ENCODE measurements at places on chromosomes 3 and 15.

DNA sequence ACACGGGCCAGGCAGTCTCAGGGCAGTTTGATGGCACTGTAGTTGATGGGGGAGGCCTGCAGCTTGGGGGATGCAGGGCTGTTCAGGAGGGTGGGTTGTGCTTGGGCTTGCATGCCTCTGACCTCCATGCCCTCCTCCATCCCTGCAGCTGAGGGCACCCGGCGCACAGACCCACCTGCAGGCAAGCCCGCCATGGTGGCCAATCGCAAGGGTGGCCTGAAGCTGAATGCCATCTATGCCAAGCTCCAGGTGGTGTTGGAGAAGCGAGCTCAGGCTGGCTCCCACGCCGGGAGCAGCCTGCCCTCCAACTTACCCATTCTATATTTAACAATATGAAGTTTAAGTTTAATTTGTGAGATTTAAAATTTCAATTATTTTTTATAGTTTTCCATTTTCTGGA lies 228.7 kb upstream of the DPH6 start:
- DNase-seq: no peak

DNA sequence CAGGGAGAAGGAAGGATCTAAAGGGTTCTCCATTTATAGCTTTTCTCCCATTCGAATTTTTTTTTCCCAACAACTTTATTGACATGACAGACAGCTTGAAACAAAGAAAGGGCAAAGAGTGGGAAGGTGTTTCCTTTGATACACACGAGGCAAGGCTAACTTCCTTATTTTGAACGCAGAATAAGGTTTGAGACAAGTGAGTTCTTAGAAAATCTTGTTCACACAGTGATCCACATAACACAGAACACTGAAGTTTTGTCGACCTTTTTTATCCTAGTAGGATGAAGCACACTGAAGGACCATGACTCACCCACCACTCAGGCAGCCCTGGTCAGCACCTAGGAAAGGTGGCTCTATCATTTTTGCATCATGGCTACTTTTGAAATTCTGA lies 425.8 kb upstream of the MDFIC2 start:
- DNase-seq: peak; percentile 83

- no peak for DNase-seq
These were observed 138.9 kb downstream of the ZIC4 start for GRCh38 chr3:147267434-147267833.

- peak; percentile 14 for DNase-seq
These were observed 721 bp downstream of the ADAMTS7 start for GRCh38 chr15:78810362-78811123.

- DNase-seq: no peak
These were observed 27.2 kb downstream of the TNFAIP8L3 start for GRCh38 chr15:51067510-51067909.

DNA sequence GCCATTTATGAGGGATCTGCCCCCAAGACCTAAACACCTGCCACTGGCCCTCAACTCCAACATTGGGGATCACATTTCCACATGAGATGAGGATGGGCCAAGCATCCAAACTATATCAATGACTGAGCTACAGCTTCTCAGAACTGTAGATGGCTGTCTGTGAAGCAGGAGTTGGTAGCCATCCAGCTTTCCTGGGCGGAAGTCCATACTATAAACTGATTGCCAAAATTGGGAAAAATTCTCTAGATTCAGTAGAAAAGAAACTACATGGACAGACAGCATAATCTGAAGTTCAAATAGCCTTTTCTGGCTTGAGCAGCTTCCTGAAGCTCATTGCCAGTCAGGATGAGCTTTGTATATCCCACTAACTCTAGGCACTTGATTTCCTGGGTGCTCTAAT lies 214.7 kb upstream of the ZBTB20 start:
- DNase-seq: no peak

- DNase-seq: no peak
These were observed 604 bp upstream of the TJP1 start for GRCh38 chr15:29822684-29823459.

- DNase-seq: no peak
These were observed 216.6 kb upstream of the UMPS start for GRCh38 chr3:124513610-124513997.

DNA sequence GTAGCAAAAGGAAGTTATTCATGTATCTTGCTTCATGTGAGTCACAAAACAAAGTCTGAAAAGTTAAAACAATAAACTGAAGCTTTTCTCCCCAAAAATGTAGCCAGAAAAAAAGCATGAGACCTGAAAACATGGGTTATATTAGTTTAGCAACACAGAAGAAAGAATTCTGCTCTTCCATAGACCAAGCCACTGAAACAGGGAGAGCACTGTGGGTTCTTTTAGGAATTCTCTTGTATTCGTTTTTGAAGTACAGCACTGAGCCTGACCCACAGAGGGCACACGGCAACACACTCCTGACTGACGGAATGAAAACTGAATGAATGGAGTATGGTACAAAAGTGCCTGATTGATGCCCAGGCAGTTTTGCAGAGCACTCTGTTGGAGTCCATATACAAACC lies 66.6 kb downstream of the TM4SF4 start:
- DNase-seq: no peak

- peak; percentile 31 for DNase-seq
These were observed 497 bp downstream of the PARP16 start for GRCh38 chr15:65286069-65286703.

DNA sequence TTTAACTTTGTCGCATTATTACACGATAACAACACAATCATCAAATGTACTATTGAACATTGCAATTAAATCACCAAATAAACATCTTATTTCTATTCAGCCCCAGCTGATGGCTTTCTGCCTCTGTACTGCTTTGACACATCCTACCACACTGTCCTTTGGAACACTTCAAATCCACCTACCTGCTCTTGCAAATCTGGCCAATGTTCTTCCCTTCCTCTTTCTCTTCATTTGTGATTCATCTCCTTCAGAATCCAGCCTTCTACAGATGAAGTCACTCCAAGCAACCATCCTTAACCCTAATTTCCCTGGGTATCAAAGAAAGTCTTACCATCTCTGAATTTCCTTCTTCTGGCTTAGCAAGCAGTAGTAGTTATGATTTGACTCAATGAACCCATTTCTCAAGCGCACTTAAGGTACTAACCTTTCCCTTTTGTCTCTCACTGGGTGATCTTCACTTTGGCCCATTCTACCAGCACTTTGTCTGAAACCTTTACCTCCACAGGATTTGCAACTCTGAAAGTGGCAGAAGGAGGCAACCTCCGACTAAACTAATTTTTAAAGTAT lies 502.9 kb downstream of the FOXP1 start:
- no peak for DNase-seq

DNA sequence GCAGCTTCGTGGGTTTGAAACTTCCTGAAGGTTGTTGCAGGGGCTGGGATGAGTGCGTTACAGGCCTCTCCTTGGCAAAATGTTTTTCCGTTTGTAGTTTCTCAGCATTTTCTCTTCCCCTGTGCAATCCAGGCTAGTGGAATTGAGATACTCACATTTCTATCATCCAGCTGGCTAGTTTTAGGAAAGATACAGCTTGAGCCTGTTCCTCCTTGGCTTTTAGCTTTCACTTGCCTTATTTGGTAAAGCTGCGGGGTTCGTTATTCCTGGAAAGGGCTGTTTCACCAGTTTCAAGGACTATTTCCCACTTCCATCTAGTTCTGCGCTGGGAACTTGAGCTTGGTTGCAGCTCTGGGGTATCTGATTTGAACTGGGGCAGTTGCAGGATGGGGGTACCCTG lies 90.3 kb downstream of the ITPR1 start:
- no peak for DNase-seq

DNA sequence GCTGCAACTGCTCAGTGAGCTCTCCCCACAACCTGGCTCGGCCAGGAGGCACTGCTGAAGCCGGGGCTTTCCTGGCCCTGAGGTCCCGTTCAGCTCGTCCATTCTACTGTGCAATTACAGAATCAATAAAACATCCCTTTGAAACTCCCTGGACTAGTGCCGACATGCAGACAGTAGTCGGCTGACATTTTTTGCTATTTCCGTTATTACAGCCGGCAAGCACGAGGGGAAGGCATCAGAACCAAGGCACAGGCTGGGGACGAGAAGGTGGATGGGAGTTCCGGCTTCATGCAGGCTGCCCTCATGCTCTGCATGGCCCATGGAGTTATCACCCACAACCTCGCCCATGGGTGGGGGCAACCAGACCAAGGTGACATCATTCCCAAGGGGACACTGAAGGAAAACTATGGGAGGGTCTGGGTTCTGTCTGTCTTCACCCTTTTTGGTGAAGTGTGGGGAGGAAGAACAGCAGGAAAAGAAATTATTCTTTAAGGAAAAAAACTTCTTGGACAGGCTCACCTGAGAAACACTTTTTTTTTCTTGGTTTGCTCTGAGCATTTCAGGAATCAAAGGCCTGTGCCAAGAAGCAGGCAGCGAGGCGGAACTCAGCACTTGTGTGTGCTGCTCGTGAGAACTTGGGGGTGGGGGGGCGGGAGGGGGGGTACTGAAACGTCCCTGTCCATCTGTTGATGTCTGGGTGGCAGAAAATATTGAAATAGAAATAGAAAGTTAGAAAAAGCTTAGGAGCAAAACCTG lies 154.5 kb downstream of the FOXP1 start:
- peak; percentile 58 for DNase-seq

DNA sequence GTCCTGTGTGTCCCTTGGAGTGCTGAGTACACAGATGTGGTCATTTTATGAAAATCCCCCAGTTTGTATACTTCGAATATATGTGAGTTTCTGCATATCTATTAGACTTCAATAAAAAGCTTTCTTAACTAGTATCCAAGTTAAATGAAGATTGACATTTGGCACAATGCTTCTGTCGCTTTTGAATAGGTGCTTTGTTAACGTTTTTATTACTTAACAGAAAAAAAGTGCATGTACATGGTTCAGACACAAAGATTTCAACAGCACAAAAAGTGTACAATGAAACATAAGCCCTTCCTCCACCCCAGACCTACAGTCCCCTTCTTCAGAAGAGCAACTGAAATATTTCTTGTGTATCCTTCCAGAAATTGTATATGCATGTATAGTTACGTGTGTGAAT lies 427.4 kb upstream of the PROK2 start:
- no peak for DNase-seq

- no peak for DNase-seq
These were observed 7.4 kb upstream of the SPG21 start for GRCh38 chr15:64997066-64997465.

DNA sequence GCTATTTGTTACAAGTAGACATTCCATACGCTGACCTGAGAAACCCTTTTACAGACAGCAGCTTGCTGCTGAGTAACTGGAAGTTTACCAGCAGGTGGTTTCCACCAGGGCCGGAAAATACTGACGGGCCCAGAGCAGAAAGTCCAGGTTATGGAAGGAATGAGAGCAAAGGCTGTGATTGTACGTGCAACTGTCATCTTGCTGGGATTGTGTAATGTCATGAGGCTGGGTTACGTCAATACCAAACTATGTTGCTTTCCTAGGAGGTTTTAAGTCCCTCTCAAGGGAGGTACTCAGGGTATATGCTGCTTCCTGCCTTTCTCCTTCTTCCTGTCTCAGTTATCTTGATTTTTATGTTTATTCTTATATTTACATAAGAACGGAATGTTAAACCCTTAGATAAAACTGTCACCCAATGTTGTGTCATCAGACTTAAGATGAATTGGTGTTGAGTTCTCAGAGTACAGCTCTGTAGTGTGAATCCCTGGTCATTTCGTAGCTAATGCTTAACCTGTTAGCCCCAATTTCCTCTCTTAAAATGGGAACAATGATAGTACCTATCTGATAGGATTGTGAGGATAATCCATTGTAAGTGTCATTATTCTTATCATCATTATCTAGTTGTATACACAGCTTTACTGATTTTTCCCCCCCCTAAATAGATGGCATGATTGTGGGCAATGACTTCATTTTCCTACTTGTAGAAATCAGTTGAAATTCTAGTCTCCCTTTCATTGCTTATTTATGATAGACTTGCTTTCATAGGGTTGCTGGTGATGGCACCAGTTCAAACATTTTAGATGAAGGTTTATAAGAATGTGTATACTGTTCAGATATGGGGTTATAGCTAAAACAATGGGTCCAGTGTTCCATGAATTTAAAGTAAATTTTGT lies 101.4 kb downstream of the FNDC3B start:
- no peak for DNase-seq

DNA sequence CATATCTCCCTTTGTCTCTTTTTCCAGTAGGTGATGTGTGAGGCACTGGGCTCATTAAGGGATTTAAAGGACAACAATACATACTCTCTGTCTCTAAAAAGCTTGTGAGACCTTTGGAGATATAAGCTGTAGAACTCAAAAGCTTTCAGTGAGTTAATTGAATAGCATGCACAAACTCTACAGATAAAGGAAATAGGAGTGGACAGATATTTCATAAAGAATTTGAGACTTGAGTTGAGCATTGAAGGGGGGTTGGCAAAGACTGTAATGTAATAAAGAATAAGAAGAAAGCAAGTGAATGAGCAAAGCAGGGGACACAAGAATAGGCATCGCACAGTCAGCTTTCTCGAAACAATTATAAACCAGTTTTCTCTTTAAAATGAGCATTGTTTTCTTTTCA lies 583.4 kb upstream of the DPPA4 start:
- DNase-seq: no peak

DNA sequence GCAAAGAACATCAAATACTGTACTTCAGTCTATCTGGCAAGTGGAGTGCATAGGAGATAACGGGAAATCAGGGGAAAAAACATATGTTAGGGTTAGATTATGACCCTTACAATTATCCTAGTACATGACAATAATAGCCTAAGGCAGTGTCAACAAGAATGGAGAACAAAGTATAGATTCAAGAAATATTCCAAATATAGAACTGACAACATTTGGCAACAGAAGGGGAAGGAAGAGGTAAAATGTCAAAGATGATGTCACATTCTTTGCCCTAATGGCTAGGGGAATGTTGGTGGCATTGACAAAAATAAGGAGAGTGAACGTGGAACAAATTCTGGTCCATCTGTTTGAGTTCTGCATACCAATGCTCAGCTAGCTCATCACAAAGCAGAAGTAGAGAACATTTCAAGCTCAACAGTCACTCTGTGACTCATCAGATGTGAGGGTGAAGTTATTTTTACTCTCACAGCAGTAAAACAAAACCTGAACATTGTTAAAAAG lies 15.5 kb upstream of the ATP8B4 start:
- no peak for DNase-seq

- DNase-seq: no peak
These were observed 7.1 kb upstream of the DVL3 start for GRCh38 chr3:184148076-184148475.

DNA sequence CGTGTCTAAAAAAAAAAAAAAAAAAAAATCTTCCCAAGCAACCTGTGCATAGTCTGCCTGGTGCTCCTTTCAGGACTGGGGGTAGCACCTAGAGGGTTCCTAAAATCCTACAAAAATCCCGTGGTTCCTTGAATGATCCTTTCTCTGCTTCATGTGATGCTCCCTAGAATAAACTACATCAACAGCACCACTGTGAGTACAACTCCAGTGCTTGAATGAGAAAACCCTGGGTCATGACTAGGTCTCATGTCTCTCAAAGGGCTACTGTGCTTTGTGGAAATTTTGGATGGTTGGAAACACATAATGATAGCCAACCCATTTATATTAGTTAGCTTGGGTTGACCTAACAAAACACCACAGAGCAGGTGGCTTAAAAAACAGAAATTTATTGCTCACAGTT lies 243.5 kb downstream of the OPA1 start:
- no peak for DNase-seq

GRCh38 chr15:52137432-52138357 lies 25.1 kb upstream of the BCL2L10 start:
- no peak for DNase-seq
